ENCODE measurements at places on chromosomes 11 and 22.

DNA sequence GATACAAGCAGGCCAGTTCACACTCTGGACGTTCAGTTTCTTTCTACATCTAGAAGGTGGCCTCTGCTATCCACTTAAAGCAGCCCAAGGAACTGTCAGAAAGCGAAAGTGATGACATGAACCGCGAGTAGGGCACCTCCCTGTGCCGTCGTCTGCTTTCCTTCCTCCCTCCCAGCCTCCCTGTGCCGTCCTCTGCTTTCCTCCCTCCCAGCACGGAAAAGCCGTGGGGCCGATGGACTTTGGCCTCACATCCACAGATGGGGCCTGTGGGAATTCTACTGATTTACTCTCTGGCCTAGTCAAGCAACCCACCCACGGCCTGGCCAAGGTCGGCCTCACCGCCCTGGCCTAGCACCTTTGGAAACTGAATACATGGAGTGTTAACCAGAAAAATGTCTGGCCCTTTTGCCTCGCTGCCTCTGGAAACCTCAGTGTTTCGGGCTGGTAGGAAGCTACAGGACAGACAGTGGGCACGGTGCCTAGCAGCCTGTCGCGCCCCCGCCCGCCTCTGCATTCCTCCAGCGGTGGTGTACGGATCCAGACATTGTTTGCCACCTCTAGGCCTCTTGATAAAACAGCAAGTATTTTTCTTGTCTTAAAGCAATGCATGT is 14.2 kb downstream of the PEX26 start:
- peak; percentile 33 for DNase-seq

GRCh38 chr11:94130298-94131046 is 1.8 kb downstream of the PANX1 start:
- peak; percentile 46 for DNase-seq

DNA sequence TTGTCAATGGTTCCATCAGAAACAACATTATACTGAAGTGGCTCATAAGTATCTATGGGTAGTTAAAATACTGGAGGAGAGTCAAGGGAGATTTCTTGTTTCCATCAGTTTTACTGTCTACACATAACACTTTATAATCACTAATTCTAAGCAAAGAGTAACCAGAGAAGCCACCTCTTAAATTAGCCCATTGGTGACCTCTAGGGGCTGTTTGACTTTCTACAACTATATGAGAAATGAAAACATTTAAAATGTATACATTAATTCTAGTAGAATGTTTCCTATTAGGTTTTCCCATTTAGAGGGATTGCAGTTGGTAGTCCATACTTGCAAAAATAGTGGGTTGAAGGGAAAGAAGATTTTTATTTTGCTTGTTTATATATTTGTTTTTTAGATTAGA is 504.3 kb downstream of the FAM181B start:
- peak; percentile 10 for DNase-seq

DNA sequence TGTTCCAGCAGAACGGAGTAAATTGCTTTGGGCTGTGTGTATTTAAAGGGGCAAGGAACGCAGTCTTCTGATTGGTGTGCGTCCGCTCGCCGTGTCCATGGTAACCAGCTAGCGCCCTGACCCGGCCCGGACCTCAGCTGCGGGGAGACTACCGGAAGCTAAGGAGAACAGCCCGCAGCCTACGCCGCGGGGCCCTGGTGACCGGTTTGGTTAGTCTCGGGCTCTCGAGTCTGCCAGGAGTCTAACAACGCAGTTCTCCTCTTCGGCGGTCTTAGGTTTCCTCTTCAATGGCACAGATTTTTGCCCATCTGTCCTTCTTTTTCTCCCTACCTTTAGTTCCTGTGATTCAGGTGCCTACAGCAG is 3.5 kb upstream of the OR56A3 start:
- DNase-seq: no peak

- DNase-seq: no peak
Measured at GRCh38 chr11:11261629-11262028, 91.4 kb downstream of the CSNK2A3 start.

GRCh38 chr11:108768370-108768769 is 103.5 kb downstream of the DDX10 start:
- DNase-seq: peak; percentile 40

- DNase-seq: no peak
Measured at GRCh38 chr11:74710281-74710938, 20.8 kb downstream of the CHRDL2 start.

All from H4 (cell line).